ENCODE measurements at places on chromosomes 7 and 10.

- DNase-seq, result no peak
These were observed 7.7 kb downstream of the GRM8 start for GRCh38 chr7:127245002-127245401.

DNA sequence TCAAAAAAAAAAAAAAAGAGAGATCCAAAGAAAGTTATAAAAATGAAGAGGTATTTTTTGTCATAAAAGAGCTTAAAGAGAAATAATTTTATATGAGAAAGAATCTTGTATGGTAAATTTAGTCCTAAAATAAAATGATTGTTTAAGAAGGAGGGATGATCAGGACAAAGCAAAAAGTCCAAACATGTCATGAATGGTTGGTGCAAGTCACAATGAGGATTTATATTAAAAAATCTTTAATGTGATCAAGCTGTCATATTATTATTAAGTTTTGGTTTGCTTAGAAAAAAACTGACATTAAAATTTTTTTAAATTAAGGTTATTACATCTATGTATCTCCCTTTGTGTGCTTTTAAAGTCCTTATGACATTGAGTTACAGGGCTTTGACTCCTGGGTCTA, 220.4 kb downstream of the TMEM26 start:
- no peak for DNase-seq

DNA sequence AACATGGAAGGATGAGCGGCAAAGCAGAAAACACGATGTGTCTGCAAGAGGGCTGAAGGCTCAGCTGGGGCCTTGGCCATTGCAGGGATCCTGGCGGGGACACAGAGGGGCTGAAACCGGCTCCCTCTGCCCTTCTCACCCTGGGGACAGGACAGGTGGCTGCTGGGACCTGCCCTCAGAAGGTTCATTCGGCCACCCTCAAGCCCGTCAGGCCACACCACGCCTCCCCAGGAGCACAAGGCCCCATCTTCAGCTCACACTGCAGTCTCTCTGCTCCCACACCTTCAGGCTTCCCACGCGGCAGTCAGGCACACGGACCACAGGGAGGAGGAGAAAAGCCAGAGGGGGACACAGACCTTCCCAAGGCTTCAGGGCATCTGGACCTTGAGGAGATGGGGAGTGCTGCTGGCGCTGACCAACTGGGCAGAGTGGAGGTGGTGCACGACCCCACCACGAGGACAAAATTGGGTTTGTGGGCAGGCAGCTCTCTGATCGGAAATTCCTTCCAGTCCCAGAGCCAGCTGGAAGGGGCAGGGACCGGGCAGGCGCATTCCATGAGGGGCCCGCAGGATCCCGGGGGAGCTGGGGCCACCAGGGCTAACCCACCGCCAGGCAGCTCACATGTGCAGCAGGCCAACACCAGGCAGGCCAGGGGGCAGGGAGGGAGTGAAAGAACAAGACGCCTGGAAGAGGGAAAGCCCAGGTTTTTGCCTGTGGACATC, 104.0 kb downstream of the MAD1L1 start:
- DNase-seq, result no peak

GRCh38 chr10:22339761-22340328, 5.5 kb upstream of the SPAG6 start:
- no peak for DNase-seq

DNA sequence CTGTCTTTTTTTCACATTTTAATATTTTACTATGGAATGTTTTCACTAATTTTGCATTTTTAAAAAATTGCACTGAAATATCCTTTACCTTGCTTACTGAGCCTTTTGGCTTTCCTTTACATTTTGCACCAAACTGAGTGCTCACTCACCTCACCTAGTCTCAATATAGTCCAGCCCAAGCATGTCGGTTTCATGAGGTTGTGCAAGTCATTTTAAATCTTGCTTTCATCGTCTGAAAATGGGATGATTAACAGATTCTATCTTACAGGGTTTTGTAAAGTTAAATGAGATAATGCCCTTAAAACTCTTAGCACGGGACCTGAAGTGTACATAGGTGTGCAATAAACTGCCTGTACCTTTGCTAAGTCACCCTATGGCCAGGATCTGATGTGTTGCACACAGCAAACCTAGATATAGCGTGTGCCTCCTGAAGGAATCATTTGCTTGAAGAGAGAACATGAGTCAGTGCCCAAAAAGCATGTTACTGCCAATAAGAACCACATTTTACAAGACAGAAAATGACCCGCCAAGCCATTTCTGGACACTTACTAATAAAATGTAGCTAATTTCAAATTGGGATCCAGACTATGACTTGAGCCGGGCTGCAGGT, 199.8 kb downstream of the JCAD start:
- no peak for DNase-seq

DNA sequence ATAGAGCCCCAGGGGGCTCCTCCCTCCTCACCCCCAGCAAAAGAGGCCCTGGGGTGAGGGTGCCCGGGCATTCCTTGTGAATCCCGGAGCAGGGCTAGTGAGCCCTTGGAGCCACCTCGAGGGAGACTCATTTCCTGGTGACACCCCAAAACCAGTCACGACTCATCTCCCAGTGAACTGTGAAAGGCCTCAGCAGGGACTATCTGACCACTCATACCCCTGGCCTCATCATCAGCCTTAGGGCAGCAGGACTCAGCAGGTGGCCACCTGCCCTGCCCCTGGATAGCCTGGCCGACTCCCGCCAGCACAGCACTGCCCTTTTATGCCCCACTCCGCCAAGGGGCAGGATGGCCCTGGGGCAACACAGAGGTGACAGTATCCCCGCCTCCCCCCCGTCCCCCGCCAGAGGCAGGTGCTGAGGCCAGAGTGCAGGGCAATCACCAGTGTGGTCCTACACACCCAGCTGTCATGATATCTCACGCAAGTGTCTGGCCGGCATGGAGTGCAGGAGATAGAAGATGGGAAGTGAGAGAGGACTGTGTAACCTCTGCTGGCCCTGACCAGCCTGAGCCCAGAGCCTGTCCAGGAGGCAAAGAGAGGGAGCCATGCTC, 3.2 kb downstream of the SNCG start:
- no peak for DNase-seq

GRCh38 chr7:47424523-47424922, 157.4 kb downstream of the TNS3 start:
- no peak for DNase-seq

- no peak for DNase-seq
These were observed 708.7 kb downstream of the SUGCT start for GRCh38 chr7:40843338-40843985.

DNA sequence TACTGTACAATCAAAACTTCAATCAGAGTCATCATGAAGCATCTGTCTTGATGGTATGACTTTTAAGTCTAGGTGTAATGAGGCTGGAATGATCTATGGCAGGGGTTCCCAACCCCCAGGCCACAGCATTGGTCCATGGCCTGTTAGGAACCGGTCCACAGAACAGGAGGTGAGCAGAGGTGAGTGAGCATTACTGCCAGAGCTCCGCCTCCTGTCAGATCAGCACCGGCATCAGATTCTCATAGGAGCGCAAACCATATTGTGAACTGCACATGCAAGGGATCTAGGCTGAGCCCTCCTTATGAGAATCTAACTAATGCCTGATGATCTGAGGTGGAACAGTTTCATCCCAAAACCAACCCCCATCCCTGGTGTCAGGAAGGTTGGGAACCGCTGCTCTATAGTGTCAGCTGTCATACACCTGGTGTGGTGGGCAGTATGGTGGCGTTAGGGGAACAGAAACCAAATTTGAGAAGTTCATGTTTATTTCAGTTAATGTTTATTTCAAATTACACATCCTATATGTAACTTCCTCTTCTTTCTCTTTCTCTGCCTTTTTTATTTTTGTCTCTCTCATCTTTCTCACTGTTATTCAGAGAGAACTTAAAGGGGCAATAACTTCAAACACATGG, 432.6 kb downstream of the TNS3 start:
- DNase-seq, result no peak

DNA sequence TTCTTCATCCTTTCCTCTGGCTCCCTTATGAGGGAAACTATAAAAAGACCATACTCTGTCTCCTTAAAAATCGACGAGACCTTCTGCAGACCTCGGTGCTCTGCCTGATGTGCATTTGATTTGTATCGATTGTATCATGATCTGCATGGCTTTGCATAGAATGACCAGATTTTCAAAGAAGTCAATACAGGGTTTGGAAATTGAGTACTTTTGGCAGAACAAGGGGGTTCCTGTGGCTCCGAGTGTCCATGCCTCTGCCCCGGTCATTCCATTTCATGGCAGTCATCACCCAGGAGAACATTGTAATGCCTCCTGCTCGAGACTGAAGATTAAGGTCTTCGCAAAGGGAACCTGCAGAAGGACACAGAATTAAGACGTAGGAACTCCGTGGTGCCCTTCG, 685 bp downstream of the CASP2 start:
- no peak for DNase-seq

DNA sequence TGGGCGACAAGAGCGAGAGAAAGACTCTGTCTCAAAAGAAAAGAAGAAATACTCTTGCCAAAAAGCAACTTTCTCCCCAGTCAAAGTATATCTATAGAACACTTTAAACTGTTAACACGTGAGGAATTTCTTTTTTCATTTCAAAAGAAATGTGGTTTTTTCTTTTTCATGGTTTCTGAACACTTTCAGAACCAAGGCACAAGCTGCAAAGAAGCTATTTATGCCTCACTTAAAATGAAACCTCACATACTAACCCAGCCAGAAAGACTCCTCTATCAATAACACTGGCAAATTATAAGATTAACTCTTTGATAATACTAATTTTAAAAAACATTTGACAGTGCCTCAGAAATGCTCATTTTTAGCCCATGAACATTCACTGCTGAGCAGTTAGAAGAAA, 20.9 kb downstream of the TBX20 start:
- DNase-seq, result no peak

GRCh38 chr10:26217396-26218086, 967 bp downstream of the GAD2 start:
- no peak for DNase-seq

Data from CD4-positive, alpha-beta T cell treated with Interleukin-6 at 100 ng/mL for 8 hours (primary cell).